ENCODE measurements at places on chromosomes 11 and 22.

GRCh38 chr11:73380331-73380730 is 4.1 kb downstream of the RELT start:
- DNase-seq: no peak

DNA sequence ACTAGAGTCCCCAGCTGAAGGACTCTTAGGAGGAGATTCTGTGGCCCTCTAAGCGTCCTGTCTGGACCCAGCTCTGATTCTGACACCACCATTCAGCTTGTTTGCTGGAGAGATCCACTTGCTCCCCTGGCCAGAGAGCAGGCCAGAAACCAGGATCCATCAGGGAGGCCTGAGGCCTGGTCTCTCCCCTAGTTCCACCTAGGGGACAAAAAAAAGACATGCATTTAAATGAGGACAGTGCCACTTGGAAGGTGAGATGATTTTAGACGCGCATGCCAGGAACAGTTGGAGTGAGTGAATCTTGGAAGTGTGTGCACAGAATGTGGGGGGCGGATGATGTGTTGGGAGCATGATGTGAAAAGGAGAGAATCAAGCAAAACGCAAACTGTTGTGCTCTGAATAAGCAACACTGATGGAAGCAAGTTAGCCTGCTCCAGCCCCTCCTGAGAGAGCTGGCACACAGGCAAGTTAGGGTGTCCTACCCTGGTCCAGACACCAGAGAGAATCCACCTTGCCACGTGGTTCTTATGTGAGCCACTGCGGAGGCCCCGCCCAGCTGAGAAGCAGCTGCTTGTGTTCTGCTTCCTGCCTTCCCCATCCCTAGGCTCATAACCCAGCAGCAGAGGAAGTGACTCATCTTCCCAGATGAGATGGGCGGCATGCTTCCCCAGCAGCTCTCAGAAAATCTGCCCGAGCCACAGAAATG is 8.0 kb upstream of the SLCO2B1 start:
- peak; percentile 95 for DNase-seq

GRCh38 chr11:128532016-128532571 is 55.3 kb downstream of the ETS1 start:
- no peak for DNase-seq

DNA sequence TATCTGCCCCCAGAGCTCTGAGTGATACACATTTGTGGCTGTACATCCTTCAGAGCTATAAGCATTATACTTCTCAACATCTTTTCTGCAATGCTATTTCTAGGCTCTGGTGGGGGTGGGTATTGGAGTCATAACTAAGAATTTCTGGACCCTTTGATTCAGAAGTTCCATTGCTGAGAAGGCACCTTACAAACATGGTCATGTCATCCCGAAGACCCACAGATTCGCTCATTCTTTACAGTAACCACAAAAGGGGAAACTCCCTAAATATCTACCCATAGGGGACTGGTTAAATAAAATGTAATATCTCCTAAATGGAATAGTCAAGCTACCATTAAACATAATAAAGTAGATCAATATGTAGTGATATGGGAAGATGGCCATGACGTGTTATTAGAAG is 98.8 kb downstream of the PRR5L start:
- DNase-seq: no peak

- DNase-seq: no peak
Observed at GRCh38 chr22:45242778-45243191, 2.1 kb upstream of the KIAA0930 start.

- no peak for DNase-seq
Observed at GRCh38 chr22:23244690-23245044, 64.4 kb downstream of the BCR start.

DNA sequence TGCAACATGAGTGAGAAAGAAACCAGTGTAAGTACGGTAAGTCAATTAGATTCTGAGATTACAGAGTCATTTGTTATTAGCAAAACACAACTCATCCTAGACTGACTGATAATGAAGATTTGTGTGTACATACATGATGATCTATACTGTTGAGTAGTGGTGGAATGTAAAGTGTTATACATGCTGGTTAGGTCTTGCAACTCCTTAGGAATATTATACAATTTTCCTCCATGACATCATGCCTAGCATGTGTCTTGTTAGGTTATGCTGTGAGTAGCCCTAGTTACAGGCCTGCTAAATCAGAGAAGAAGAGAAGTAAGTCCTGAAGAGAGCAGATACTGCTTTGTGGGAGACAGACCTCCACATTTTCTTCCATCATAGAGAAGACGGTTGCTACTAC is 880.6 kb downstream of the LUZP2 start:
- DNase-seq: peak; percentile 35

GRCh38 chr11:42870480-42870879 is 441.3 kb upstream of the API5 start:
- no peak for DNase-seq

DNA sequence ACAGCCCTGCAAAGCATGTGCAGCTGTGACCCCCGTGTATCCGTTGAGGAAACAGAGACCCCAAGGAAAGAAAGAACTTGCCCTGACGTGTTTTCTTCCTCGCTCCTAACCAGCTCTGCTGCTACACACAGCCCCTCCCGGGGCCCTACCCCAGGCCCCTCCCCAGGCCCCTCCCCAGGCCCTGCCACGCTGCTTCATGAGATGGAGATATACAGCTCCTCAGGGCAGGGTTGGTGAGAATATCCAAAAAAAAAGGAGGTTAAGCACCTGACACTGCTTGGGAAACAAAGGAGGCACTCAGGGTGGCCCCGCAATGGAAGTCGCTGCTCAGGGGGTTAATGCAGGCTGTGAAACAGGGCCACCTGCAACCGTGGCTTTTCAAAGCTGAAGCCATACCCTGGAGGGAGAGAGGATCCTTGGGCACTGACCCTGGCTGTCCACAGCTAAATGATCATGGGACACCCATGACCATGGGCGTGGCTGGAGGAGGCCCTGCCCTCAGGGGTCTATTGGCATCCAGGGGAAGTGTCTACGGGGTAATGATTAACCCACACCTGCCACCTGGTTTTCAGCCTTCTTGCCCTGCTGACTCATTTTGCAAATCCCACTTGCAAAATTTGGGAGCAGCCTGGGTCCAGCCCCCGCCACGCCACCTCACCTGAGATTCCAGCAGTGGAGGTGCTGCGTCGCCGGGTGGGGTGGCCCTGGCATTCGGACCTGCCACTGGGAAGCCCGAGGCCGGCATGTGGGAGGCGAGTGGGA is 112.1 kb upstream of the ANO1 start:
- DNase-seq: no peak

DNA sequence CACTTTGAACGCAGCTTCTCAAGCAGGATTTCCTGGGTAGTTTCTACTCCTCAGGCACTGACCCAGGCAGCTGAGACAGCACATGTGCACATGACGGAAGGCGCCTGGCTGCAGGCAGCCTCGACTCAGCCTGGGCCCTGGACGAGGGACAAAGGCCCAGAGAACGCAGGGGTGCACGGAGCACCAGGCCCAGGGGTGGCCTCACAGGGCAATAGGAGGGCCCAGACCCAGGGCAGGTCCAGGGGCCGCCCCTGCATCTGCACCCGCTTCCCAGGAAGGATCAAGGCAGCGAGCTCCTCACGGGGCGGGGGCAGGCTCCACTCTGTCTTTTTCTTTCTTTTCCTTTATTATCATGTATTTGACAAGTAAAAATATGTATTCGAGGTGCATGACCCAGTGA is 208.4 kb downstream of the BRD1 start:
- DNase-seq: no peak

GRCh38 chr22:46727813-46728364 is 10.2 kb downstream of the CERK start:
- no peak for DNase-seq

- no peak for DNase-seq
Observed at GRCh38 chr11:115961159-115962003, 457.2 kb upstream of the CADM1 start.

DNA sequence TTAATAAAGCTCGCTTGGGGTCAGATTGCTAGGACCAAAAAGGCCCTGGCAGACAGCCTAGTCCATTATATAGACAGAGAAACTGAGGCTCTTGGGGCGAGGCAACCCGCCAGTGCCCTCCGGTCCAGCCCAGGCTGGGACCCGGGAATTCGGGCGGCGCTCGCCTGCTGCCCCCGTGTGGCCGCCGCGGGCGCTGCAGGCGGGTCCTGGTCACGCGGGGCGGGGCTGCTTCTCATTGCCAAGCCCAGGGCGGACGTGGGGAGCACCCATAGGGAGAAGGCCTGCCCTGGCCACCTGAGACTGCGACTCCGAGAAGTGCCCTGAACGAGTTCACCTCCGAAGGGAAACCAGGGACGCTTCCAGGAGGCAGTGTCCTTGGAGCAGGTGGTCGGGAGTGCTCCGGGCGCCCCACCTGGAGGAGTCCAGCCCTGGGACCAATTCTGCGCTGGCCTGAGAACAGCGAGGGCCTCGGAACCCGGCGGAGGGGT is 36.0 kb upstream of the CSNK1E start:
- DNase-seq: peak; percentile 42

- DNase-seq: no peak
Observed at GRCh38 chr22:40021401-40022000, 26.7 kb downstream of the FAM83F start.

DNA sequence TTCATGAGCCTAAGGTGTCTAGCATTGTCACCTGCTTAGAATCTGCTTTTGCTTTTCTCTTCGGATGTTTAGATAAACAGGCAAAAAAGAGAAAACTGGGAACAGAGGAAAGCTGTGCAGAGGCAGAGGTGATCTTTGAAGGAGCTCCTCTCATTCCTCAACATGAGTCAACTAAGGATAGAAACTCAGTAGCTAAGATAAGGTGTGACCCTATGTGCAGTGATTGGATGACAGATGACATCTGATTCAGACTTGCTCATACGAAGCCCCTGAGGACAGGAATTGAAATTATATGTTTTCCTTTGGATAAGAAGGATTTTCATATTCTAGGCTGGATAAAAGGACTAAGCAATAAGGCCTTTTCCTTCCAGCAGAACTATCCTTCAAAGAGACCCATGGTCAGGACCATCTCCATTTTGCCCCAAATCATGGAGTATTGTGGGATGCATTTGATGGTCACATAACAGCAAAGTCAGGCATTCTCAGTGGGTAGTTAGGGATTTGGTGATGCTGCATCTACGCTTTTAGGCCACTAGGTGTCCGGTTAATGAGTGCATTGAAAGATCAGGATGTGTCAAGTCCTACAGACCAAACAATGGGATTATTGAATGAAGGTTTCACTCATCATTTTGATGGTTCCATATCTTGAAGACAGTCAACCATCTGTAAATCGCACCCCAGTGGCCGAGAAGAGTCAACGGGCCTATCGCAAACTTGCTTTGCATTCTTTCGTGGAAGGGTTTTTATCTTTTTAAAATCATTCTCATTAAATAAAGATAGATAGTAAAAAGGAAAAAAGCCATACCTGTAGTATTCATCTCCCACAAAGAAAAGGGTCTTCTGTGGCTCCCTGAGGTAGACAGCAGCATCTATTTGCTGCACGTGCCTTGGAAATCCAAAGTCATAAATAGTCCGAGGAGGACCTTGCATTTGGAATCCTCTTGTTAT is 32.2 kb downstream of the MMP20 start:
- DNase-seq: peak; percentile 6

GRCh38 chr22:30837531-30837930 is 131.0 kb downstream of the MORC2 start:
- DNase-seq: no peak

GRCh38 chr11:15940462-15941205 is 415.7 kb downstream of the SOX6 start:
- no peak for DNase-seq

- DNase-seq: no peak
Observed at GRCh38 chr11:27304514-27304913, 58.5 kb downstream of the CCDC34 start.

DNA sequence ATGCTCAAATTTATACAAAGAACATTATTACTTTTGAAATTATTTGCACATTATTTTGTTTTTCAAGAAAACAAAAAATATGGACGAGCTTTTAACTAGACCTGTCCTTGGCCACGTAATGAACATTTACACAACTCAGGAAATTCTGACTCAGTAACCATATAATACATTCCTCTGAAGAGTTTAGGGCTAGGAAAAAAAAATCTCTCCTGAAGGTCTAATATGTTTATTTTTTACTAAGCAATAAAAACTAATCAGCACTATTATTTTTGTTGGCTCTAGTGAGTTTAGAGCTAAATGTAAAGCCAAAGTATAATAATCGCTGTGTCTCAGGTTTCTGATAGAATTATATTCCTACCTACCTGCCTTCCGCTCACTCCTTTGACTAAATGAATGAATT is 187.5 kb downstream of the SWAP70 start:
- peak; percentile 54 for DNase-seq

DNA sequence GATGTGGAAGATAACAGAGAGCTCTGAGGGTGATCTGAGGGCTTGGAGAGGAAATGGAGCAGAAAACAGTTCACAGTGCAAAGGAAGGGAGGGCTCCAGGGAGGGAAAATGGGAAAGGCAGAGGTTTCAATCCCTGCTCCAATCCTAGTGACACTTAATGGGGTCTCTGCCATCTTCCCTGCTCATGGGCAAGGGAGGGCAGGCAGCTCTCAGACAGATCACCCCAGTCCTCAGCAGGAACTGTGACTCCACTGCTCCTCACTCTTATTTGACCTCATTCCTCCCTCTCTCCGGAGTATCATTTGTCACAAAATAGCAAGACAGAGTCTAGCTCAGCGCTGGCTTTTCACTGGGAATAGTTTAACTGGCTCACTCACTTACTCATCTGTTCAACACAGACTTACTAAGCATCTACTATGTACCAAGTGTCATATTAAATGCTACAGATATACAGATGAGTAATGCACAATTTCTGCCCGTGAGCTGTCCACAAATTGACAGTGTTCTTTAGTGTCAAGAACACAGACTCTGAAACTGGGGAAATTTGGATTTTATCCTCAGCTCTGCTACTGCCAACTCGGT is 817.4 kb downstream of the OPCML start:
- DNase-seq: peak; percentile 32

DNA sequence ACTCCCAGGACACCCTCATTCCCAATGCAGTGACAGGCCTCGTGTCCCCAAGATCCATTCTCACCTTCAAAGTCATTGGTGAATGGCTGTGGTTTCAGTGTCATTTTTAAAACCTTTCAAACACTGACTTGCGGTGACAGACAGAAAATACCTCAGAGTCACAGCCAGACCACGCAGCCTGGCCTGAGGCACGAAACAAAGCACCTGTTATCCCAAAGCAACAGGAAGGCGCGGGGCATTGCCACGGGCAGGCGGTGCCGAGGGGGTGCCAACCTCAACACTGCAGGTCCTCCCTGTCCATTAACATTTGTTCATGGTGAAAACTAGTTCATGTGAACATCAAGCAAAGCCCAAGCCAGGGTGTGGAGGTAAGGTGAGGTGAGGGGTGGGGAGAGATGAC is 38.2 kb downstream of the RPUSD4 start:
- no peak for DNase-seq

GRCh38 chr11:12284316-12285050 is 92.9 kb upstream of the PARVA start:
- DNase-seq: peak; percentile 89

DNA sequence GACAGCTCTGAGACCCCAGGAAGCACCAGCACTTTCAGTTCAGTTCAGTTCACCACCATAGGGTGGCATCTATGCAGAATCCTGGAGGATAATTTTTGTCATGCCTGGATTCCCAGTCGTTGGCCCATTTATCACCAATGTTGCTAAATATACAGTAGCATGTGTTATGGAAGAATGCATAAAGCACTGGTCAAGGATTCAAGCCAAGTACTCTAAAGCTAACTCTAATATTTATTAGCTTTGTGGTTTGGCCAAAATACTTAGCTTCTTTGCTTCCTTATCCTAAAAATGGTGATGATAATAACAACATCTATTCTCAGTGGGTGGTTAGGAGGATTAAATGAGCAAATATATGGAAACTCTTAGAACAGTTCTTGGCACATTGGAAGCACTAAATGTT is 294.7 kb upstream of the ZC3H12C start:
- DNase-seq: peak; percentile 59
